ENCODE measurements at places on chromosomes 6 and 20. TPM values are rescaled to one million over a fixed set of nuclear protein-coding genes. Genes with fewer than 3 reads are reported as not detected.

The CD40 gene
- total RNA-seq, result 10.6 TPM

The GHRH gene
- not detected for total RNA-seq

The XKR7 gene
- total RNA-seq, result 0.43 TPM

The LY6G6F gene
- total RNA-seq, result not detected

The BEND6 gene
- total RNA-seq, result 0.94 TPM

The E2F1 gene
- total RNA-seq, result 0.31 TPM

The TMEM170B gene
- total RNA-seq, result 0.93 TPM

The TRIM15 gene
- 0.35 TPM for total RNA-seq

The DLK2 gene
- not detected for total RNA-seq

The LHFPL5 gene
- total RNA-seq, result 1.6 TPM

The ERVFRD-1 gene
- 0.06 TPM for total RNA-seq

The SLC17A2 gene
- total RNA-seq, result not detected

The OPRL1 gene
- 0.25 TPM for total RNA-seq

The FRMD1 gene
- not detected for total RNA-seq

DNA sequence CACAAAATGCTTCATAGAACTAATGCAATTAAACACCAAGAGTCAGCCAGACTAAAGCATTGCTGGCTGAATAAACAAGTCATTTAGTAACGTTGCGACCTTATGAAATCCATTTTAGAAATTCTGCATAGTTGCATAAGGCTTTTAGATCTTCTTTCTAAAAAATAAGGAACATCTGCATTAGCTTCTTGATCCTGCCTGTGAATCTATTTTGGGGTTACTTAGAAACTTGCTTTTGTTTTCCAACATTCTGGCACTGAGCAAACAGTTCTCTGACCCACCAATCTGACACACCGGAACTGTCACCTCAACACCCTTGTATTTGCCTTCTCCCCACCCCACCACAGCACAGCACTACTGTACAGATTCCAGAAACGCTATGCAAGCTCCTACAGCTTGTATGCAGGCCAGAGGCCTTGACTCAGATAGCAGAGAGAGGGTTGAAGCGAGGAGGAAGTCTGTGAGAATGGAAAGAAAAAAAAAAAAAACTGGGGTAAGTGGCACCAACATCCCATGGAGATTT is 55.0 kb downstream of the KIF13A start:
- DNase-seq, result peak; percentile 32
- peak overlapping the region; percentile 37 for H3K27ac ChIP-seq
- no peaks in the 10 kb centered on the region for H3K27me3 ChIP-seq
- peaks cover 36% of the 10 kb centered on the region for H3K4me1 ChIP-seq
- H3K4me3 ChIP-seq, result no peak overlapping the region
- no peaks in the 10 kb centered on the region for H3K36me3 ChIP-seq

DNA sequence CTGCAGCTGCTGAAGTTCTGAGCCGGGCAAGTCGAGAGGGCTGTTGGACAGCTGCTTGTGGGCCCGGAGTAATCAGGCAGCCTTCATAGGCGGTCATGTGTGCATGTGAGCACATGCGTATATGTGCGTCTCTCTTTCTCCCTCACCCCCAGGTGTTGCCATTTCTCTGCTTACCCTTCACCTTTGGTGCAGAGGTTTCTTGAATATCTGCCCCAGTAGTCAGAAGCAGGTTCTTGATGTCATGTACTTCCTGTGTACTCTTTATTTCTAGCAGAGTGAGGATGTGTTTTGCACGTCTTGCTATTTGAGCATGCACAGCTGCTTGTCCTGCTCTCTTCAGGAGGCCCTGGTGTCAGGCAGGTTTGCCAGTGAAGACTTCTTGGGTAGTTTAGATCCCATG is 21.2 kb upstream of the MAPK13 start:
- H3K27ac ChIP-seq, result no peak overlapping the region
- H3K27me3 ChIP-seq, result no peaks in the 10 kb centered on the region

DNA sequence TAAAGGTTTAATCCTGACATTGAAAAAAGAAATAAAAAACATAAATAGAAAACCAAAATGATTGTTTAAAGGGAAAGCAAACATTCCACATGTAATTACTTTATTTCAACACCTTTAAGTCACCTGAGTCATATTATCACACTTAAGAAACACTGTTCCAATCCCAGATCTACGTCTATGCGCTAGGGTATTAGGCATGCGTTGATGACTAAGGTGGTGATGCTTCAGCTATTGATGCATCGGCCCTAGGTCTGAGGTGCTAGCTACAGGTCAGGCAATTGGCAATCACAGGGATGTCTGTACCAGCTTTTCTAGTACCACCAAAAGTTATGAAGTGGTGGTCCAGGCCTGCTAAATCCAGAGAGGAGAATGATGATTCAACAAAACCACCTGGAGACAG is 97.7 kb upstream of the BCLAF1 start:
- DNase-seq, result no peak
- H3K4me3 ChIP-seq, result no peak overlapping the region
- no peaks in the 10 kb centered on the region for H3K36me3 ChIP-seq

DNA sequence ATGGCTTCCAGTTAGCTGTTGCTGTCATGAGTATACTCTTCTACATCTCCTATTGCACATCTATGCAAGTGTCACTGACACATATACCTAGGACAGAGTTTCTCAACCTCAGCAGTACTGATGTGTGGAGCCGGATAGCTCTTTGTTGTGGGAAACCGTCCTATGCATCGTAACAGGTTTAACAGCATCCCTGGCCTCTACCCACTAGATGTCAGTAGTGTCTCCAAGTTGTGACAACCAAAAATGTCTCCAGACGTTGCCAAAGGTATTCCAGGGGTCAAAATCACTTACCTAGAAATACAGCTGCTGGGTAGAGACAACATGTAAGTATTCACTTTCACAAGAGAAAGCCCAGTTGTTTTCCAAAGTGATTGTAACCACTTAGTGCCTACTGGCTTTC is 637.6 kb downstream of the RNF144B start:
- no peak overlapping the region for H3K27ac ChIP-seq
- DNase-seq, result no peak
- no peaks in the 10 kb centered on the region for H3K27me3 ChIP-seq
- H3K4me1 ChIP-seq, result no peaks in the 10 kb centered on the region

GRCh38 chr6:66926060-66926459 is 1219.0 kb upstream of the EYS start:
- no peaks in the 10 kb centered on the region for H3K4me1 ChIP-seq
- no peak for DNase-seq
- H3K36me3 ChIP-seq, result no peaks in the 10 kb centered on the region
- no peak overlapping the region for H3K27ac ChIP-seq
- H3K27me3 ChIP-seq, result no peaks in the 10 kb centered on the region

GRCh38 chr6:26554697-26555504 is 16.7 kb downstream of the HMGN4 start:
- H3K27me3 ChIP-seq, result no peaks in the 10 kb centered on the region
- no peak overlapping the region for H3K4me3 ChIP-seq
- H3K36me3 ChIP-seq, result no peaks in the 10 kb centered on the region
- no peaks in the 10 kb centered on the region for H3K4me1 ChIP-seq
- peak overlapping the region; percentile 23 for H3K27ac ChIP-seq

- H3K4me3 ChIP-seq, result no peak overlapping the region
- no peaks in the 10 kb centered on the region for H3K27me3 ChIP-seq
- no peak overlapping the region for H3K27ac ChIP-seq
- no peaks in the 10 kb centered on the region for H3K36me3 ChIP-seq
Measured at GRCh38 chr20:4726710-4727397, 5.1 kb downstream of the PRND start.

DNA sequence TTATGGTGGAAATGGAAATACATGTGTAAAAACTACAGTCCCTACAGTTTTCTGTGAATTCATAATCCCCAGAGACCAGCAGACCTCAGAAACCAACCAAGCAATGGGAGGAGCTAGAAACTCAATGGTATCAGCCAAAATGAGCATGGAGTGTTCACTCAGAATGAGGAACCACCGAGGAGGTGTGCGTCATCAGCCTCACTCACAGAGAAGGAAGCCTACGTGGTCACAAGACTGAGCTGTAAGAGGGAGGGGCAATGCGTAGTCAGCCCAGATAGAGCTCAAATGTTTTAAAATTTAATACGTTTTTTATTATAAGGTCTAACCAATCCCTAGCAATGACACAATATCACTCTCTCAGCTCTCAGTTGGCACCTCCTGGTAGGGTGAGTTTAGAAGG is 17.4 kb downstream of the MYLK4 start:
- DNase-seq, result no peak
- no peak overlapping the region for H3K27ac ChIP-seq
- H3K4me3 ChIP-seq, result no peak overlapping the region
- no peaks in the 10 kb centered on the region for H3K27me3 ChIP-seq
- no peaks in the 10 kb centered on the region for H3K4me1 ChIP-seq

DNA sequence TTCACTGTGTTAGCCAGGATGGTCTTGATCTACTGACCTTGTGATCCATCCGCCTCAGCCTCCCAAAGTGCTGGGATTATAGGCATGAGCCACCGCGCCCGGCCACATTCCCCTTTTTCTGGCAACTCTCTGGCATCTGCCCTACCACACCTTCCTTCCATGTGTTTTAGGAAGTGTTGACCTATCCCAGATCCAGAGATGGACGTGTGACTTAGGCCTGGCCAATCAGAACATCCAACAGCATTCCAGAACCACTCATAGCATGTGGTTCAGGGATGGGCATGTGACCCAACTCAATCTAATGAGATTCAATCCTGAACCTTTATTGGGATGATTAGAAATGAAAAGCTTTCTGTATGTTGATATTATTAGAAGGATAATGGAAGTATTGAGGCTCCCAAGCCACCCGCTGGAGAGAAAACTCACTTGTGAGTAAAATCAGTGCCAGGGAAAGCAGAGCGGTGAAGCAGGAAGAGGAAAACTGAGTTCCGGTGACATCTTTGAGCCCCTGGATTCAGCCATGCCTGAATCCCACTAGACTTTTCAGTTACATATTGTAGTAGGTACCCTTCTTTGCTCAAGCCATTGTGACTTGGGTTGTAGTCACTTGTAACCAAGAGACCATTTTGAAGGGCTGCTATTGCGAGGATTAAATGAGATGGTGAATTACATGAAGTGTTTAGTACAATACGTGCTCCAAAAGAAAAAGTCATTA is 42.8 kb upstream of the ARFGEF2 start:
- DNase-seq, result no peak
- H3K27me3 ChIP-seq, result no peaks in the 10 kb centered on the region
- no peaks in the 10 kb centered on the region for H3K4me1 ChIP-seq

GRCh38 chr6:91710342-91710741 is 1123.5 kb upstream of the MAP3K7 start:
- H3K27ac ChIP-seq, result no peak overlapping the region
- no peak for DNase-seq
- no peak overlapping the region for H3K4me3 ChIP-seq
- H3K36me3 ChIP-seq, result no peaks in the 10 kb centered on the region
- no peaks in the 10 kb centered on the region for H3K4me1 ChIP-seq

DNA sequence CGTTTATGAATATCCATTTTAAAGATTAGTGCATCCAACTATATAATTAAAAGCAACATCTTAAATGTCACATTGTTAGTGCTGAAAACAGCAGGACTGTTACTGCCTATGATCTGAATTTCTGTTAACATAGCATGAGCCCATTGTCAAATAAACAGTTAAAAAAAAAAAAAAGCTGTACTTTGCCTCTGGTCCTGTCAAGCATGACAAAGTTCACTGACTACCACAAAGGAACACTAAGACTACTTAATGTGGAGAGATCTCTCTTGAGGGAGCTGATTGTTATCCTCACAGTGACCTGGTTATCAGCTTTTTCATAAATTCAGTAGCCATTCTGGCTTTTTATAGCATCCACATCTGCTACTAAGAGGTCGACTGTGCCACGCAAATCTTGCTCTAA is 228.1 kb downstream of the TMEM200A start:
- no peaks in the 10 kb centered on the region for H3K27me3 ChIP-seq
- no peak overlapping the region for H3K4me3 ChIP-seq
- DNase-seq, result no peak
- no peaks in the 10 kb centered on the region for H3K36me3 ChIP-seq
- no peaks in the 10 kb centered on the region for H3K4me1 ChIP-seq
- no peak overlapping the region for H3K27ac ChIP-seq

DNA sequence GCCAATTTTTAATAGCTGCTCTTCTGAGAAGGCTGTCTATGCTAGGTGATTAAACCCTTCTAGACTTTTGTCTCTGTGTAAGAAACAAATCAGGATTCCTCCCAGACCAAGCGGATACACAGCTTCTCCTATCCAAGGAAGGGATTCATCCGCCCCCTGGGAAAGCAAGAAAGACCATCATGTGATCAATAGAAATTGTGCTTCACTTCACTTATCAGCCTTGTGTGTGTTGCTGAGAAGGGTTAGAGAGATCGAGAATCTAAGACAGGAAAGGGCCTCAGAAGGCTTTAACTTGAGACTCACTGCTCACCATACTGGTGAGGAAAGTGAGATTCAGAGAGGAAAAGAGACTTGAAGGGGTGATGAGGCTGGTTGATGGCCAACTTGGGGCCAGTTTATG is 1.5 kb downstream of the ABCC10 start:
- no peaks in the 10 kb centered on the region for H3K27me3 ChIP-seq
- H3K27ac ChIP-seq, result no peak overlapping the region
- no peaks in the 10 kb centered on the region for H3K36me3 ChIP-seq

- H3K36me3 ChIP-seq, result no peaks in the 10 kb centered on the region
- H3K27me3 ChIP-seq, result no peaks in the 10 kb centered on the region
- H3K4me3 ChIP-seq, result no peak overlapping the region
- H3K27ac ChIP-seq, result no peak overlapping the region
- no peaks in the 10 kb centered on the region for H3K4me1 ChIP-seq
Measured at GRCh38 chr6:79277109-79277508, 42.6 kb upstream of the HMGN3 start.

DNA sequence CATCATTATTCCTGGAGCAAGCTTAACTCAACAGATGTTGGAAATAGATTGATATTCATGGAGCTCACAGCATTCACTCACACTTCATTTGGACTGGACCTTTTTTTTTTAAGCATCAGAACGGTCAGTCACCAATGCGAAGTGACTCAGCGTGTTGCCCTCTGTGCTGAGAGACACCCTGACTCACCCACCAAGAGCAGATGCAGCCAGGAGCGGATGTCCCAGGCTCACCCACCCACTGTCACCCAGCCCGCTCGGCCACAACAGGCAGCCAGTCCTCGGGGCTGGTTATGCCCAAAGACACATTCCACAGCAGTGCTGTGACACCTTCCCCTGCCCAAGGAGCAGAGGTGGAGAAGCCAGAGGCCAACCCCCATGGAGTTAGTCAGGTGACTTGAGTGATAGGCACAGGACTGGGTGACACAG is 15.7 kb downstream of the RNASET2 start:
- no peaks in the 10 kb centered on the region for H3K36me3 ChIP-seq
- no peaks in the 10 kb centered on the region for H3K27me3 ChIP-seq
- H3K4me3 ChIP-seq, result no peak overlapping the region
- no peaks in the 10 kb centered on the region for H3K4me1 ChIP-seq
- DNase-seq, result no peak
